M059J (cell line): ENCODE measurements at places on chromosomes 4 and X. TPM values are rescaled to one million over a fixed set of nuclear protein-coding genes. Genes with fewer than 3 reads are reported as not detected.

Gene HTR2C
- total RNA-seq: 0.76 and 0.84 TPM in 2 replicates

Gene SLC7A11
- total RNA-seq: 7.8 and 9.2 TPM in 2 replicates

Gene PNMA5
- not detected in 2 replicates for total RNA-seq

Gene DCHS2
- total RNA-seq: under 0.01 TPM in 1 of 2 replicates, not detected in the other

Gene SPIN4
- total RNA-seq: 17.8 and 26.0 TPM in 2 replicates

GRCh38 chr4:23233596-23233995, 540.9 kb downstream of the GBA3 start:
- no peak for DNase-seq
